ENCODE measurements at places on chromosomes 5 and 9. TPM values are rescaled to one million over a fixed set of nuclear protein-coding genes. Genes with fewer than 3 reads are reported as not detected.

GRCh38 chr5:131210151-131210510 lies 39.4 kb downstream of the LYRM7 start:
- DNase-seq, result no peak

DNA sequence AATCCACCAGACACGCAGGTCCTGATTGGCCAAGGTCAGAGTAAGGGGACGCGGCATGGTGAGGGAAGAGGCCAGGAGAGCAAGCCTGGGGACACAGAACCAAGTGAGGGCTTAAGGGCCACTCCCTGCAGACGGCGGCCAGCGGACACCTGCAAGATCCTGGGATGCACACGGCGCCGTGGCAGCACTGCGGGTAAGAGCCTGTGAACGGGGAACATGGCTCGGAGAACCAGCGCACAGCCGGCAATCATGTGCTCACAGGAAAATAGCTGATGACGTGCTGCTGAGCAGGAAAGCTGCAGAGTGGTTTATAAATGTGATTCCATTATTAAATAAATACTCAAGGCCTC lies 27.0 kb upstream of the NSMF start:
- DNase-seq, result no peak

DNA sequence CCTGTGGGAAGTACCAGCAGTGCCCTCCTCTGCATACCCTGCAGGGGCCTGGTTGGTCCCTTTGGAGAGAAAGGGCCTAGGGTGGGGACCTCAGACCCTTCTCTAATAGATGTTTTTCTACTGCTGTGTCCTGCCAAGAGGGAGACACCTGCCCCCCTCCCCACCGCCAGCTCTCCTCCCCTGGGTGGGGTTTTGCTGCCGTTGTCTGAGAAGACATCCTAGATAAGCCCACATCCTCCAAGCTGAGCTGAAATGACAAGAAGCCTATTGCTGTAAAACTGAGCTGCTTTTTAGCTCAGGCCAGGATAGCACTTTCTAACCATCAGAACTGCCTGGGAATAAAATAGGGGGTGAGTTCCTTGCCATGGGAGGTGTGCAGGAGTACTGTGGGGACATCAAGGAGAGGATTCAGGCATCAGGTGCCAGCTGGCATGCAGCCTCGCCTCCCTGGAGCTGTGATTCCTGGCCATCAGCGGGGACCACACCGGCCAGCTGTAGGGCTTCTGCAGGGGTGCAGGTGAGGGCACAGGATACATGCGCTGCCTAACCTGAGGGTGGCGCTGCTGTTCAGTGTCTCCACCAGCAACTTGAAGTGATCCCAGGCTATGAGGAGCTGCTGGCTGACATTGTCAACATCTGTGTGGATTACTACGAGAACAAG lies 37.9 kb downstream of the CYFIP2 start:
- DNase-seq, result no peak

DNA sequence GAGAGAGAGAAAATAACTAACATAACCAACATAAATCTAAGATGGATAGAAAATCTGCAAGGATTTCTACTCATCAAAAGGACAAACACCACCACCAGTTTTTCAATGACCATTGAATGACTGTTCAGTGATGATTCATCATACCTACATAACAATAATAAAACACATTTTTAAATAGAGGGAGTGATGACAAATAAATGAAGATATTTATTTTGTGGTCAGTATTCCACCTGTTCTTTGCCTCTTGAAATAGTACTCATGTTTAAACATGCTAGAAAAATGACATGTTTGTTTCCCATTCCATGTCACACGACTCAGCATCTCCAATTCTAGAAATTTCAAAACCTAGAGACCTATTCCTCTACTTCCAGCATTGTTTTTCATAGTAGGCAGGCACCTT lies 34.6 kb upstream of the ADAMTS16 start:
- no peak for DNase-seq

- DNase-seq, result no peak
Measured at GRCh38 chr9:132474253-132474652, 64.2 kb downstream of the CFAP77 start.

DNA sequence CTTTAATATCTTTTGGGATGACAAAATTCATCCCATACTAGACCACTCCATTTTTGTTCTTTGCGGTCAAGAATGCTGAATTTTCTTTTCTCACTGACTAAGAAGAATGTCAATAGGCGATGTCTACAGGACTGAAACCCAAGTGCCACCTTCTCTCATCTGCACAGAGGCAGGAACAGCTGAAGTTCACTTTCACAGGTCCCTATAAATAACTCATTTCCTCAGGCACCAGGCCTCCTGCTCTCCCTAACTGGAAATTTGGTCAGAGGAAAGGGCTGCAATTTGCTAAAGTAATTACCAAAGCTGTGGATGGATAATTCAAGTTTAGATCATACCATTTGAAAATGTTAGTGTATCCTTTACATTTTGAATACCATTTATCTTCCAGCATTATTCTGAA lies 142.9 kb downstream of the DIRAS2 start:
- no peak for DNase-seq

- DNase-seq, result no peak
Measured at GRCh38 chr5:90866333-90866732, 307.7 kb downstream of the ADGRV1 start.

Gene SHC3
- 1.0 TPM for total RNA-seq

Gene LURAP1L
- 2.4 TPM for total RNA-seq
